ENCODE measurements at places on chromosomes 11 and 22. TPM values are rescaled to one million over a fixed set of nuclear protein-coding genes. Genes with fewer than 3 reads are reported as not detected.
A peak's percentile ranks its signal among the peaks of the same experiment; 100 is the strongest.

DNA sequence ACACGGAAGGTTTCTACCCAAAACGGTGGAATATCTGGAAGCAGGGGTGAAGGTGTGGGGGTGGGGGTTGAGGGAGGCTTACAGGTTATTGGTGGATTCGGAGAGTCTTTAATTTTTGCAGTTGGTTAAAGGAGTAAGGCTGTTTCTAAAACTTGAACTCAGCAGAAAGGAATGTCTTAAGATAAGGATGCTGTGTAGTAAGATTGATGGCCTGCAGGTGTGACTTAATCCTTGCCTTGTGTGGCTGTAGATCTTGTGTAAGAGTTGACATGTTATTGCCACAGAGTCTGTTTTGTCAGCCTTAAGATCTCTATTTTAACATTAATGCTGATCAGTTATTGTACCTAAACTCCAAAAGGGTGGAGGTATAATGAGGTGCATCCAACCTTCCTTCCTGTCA, 16.4 kb upstream of the OR6M1 start:
- DNase-seq = no peak

GRCh38 chr11:16292167-16292859, 64.0 kb downstream of the SOX6 start:
- no peak for DNase-seq

DNA sequence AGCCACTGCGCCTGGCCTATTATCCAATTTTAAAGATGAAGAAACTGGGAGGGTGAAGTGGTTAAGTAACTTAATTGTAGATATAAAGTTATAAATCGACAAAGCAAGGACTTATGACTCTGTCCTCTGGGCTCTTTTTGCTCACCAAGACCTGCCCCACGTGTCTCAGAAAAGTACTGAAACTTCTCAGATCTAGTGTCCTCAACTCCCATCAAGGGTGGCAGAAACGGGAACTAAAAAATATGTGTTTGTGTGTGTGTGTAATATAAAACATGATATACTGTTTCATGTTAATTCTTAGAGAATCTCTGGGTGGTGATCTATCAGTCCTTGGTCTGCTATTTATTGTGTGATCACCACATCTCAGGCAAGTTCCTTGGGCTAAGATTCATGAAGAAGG, 104.9 kb downstream of the GAB2 start:
- DNase-seq = no peak

- DNase-seq = no peak
Observed at GRCh38 chr22:24400726-24401596, 26.4 kb upstream of the ADORA2A start.

DNA sequence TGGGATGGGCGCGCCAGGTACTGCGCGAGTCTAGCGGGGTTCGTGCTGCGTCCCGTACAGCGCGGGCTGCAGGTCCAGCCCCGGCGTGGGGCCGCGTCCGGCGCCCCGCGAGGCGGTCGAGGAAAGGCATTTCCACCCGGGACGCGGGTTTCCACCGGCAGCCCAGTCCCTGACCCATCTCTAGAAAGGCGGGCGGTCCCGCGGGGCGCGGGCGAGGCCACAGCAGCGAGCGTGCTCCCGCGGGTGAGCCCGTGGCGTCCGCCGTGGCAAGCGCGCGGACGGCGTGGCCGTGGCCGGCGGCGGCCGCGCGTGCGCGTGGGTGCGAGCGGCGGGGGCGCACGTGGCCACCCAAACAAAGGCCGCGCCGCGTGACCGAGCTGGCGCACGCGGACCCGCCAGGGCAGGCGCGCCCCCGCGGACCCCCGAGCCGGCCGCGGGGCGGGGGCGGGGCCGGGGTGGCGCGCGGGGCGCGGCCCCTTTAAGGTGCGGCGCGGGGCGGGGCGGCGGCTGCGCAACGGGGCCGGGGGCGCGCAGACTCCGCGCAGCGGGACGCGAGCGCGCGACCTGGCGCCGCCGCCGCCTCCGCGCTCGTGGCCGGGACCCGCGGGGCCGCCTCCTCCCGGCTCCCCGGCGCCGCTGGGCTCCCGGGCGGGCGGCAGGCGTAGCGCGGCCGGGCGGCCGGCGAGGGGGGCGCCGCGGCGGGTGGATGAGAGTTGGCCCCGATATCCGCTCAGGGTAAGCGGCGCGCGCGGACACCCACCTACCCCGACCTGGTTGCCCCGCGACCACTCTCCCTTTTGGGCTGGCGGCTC, 39.3 kb upstream of the CELSR1 start:
- peak; percentile 85 for DNase-seq

DNA sequence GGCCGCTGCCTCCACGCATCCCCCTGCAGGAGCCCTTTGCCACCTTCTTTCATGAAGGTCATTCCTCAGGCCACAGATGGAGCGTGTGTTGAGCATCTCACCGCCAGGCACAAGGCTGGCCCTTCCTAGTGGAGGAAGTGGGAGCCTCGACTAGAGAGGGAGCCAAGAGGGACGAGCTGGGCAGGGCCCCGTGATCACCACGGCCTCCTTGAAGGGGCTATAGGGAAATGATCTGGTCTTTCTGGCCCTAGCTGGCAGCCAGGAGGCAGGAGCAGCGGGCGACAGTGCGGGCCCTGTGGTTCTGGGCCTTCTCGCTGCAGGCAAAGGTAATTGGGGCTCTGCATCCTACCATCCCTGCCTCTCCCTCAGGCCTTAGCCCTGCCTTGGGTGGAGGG, 49.1 kb downstream of the PISD start:
- no peak for DNase-seq

DNA sequence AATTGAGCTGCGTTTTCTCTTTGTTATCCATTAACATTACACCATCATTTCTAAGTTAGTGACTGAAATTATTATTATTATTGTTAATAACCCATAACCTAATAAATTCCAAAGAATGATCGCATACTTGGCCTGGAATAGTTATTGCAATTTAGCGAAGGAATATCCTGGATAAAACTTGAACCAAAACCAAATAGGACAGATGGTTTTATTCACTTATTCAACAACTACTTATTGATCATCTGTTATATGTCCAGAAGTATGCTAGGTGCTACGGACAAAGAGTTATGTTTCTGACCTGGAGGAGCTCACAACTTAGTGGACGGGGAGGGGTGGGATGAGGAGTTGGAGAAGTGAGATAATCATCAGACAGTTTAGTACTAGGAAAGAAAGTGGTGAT, 44.8 kb upstream of the ARHGAP20 start:
- DNase-seq = no peak

GRCh38 chr11:61115498-61116224, 13.4 kb downstream of the CD5 start:
- DNase-seq = no peak

- DNase-seq = no peak
Observed at GRCh38 chr11:105149477-105149876, 9.9 kb upstream of the CARD18 start.

DNA sequence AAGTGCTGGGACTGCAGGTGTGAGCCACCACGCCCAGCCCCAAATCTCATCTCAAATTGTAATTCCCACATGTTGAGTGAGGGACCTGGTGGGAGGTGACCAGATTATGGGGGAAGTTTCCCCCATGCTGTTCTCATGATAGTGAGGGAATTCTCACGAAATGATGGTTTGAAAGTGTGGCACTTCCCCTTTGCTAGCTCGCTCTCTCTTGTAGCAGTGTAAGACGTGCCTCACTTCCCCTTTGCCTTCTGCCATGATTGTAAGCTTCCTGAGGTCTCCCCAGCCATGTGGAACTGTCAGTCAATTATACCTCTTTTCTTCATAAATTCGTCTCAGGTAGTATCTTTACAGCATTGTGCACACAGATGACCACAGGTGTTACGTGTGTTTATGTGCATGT, 357.8 kb downstream of the CADM1 start:
- no peak for DNase-seq

The SLC29A2 gene
- total RNA-seq = 16.8 TPM

The DRD4 gene
- 0.16 TPM for total RNA-seq

The TMEM25 gene
- total RNA-seq = 10.8 TPM

The LRFN4 gene
- total RNA-seq = 24.7 TPM

Data from Right ventricle myocardium inferior (tissue), 1 donor.